Astrocyte of the hippocampus (primary cell): ENCODE measurements at places on chromosomes 13 and 19.

GRCh38 chr19:54389553-54389952 is 24.8 kb upstream of the LAIR1 start:
- DNase-seq, result no peak

GRCh38 chr13:112010714-112011113 is 56.2 kb upstream of the SOX1 start:
- DNase-seq, result no peak

DNA sequence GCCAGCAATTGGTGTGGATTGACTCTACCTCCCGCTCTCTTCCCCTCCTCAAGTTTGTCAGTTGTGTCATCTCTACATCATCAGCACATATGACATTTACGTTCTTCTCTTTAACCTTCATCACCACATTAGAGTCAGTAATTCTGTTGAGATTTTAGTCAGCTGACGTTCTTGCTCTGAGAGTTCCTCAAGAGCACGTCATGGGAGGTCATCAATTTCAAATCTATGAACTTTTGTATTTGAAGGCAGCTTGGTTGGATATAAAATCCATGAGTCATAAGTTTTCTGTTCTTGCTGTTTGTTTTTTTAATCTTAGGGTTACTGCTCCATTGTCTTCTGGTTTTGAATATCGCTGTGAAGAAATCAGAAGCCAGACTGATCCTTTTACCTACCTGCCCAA is 21.8 kb upstream of the ARGLU1 start:
- no peak for DNase-seq

DNA sequence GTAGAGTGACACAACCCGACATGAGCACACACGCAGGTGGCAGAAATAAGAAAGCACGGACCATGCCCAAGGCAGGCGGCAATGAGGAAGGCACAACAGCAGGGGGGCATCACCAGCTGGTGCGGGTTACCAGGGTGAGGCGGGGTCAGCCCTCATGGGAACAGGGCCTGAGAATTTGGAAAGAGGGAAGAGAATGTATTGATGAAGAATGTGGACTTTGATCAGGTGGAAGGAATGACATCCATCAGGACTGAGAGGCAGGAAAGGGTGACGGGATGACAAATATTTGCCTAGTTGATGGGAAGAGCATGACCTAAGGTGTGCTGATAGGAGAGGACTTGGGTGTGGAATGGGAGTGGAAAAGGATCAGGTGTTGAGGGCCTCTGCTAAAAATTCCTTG is 177.5 kb downstream of the ABCC4 start:
- no peak for DNase-seq

GRCh38 chr19:56223481-56223880 is 21.4 kb downstream of the ZSCAN5C start:
- no peak for DNase-seq

GRCh38 chr13:76148926-76149325 is 512.8 kb downstream of the LMO7 start:
- DNase-seq, result peak; percentile 82

GRCh38 chr19:10289167-10289835 is 451 bp upstream of the ICAM5 start:
- peak; percentile 34 for DNase-seq

DNA sequence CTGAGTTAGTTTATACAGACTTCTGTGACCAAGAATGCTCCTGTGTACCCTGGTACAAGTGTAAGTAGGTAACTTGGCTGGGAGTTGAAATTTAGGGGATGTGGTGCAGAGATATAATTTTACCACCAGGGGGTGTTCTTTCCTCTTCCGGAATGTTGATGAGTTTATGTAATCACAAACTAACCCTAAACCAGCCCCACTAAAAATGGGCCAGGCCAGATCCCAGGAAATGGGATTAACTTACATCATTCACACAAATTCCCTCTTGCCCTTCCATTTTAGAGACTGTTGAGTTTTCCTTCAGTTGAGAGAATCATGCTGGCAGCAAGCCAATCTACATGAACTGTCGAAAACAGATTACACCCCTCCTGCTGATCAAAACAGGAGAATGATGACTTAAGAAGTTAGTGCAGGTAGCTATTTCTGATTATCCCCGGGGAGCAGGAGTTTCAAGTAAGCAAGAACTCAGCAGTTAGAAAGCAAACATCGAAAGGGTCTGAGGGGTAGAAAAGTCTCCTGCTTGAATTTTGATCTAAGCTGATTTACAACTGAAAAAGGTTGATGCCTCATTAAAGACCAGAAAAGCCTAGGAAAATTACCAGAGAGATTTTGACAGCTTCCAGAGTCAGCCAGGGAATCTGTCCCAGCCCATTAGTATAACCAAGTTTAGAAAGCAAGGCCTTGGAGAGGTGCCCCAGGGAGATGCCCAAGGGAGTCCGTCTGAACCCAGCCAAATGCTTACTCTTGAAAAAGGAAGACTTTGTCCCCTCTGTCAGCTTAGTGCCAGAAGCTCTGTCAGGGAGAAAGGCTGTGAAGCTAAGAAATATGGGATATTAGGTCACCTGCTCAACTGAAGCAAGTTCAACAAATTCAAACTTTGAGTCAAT is 32.3 kb upstream of the MED4 start:
- DNase-seq, result peak; percentile 75

- no peak for DNase-seq
These were observed 9.0 kb upstream of the CEACAM5 start for GRCh38 chr19:41699231-41699967.

GRCh38 chr13:27374650-27375049 is 49.8 kb upstream of the GTF3A start:
- peak; percentile 90 for DNase-seq

GRCh38 chr13:40961214-40961613 is 57.9 kb downstream of the ELF1 start:
- no peak for DNase-seq

- DNase-seq, result no peak
These were observed 38.2 kb upstream of the ZNF492 start for GRCh38 chr19:22595918-22596341.

GRCh38 chr19:54299126-54299498 is 13.9 kb downstream of the LILRA5 start:
- DNase-seq, result no peak

GRCh38 chr13:26327940-26328725 is 74.2 kb downstream of the CDK8 start:
- DNase-seq, result peak; percentile 56

DNA sequence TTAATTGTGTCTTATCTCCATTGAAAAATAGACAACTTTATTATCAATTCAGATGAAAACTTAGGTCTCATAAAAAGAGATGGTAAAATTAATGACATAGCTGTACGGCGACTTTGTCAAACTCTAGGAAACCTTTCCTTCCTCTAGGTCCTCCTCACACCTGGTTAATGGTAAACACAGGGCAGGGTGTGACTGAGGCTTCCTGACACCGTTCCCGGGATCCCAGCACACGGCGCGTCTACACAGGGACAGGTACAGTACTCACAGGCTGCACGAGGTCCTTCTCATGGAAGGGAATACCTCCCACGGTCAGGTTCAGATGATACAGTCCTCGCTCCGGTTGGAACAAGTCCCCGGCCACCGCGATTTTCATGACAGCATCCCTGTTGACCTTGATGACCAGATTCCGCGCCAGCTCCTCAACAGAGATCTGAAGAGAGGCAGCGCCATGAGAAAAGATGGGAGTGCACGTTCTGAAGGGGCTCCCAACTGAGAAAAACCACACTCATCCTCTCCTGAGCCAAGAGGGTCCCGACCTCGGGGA is 35.5 kb downstream of the GAS6 start:
- DNase-seq, result no peak

GRCh38 chr19:16470911-16471811 is 609 bp downstream of the EPS15L1 start:
- peak; percentile 55 for DNase-seq

- no peak for DNase-seq
These were observed 26.0 kb downstream of the TM9SF2 start for GRCh38 chr13:99527301-99527700.

DNA sequence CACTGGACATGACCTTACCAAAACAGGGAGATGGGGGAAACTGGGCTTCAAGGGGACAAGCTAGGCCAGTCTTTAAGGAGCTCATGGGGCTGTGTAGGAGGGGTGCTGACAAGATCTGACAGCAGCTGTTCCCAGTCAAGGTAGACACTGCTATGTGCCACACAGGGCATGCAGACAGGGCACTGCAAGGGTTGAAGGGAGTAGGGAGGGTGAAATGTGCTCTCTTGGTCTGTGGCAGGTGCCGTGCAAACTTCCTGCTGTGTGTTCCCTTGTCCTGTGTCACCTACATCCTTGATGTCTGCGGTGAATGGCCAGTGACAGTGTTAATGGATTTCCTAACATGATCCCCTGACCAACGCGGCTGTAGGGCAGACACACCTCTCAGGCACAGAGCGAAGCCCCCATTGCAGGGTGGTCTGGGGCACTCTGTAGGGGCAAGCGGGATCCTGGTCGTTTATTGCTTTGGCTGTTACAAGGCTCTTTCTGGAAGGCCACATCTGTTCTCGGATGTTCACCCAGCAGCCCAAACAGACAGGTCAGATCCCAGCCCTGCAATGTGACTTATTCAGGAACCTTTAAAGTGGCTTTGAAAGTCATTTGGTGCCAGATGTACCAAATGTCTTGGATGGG is 199.5 kb upstream of the ZNF536 start:
- no peak for DNase-seq

DNA sequence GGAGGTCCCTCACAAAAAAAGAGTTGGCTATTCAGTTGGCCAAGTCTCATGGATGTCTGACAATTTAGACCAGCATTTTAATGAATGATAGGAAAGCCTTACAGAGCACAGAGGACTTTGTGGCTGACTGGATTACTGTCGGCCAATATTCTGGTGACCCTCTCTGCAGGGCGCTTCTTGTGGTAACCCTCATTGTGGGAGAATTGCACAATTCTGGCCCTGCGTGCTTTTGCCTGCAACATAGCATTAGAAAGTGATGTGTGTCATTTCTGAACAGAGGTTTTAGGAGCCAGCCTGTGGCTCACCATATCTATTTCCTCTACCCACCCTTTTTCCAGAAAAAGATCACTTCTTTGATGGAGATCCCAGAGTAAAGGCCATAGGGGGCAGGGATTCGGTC is 71.4 kb downstream of the EFNB2 start:
- DNase-seq, result peak; percentile 63

- DNase-seq, result no peak
These were observed 393.6 kb downstream of the LMO7 start for GRCh38 chr13:76029706-76030105.

- no peak for DNase-seq
These were observed 865 bp downstream of the ZNF382 start for GRCh38 chr19:36605877-36606478.

- peak; percentile 99 for DNase-seq
These were observed 12.8 kb upstream of the ZNF682 start for GRCh38 chr19:20051841-20052768.

DNA sequence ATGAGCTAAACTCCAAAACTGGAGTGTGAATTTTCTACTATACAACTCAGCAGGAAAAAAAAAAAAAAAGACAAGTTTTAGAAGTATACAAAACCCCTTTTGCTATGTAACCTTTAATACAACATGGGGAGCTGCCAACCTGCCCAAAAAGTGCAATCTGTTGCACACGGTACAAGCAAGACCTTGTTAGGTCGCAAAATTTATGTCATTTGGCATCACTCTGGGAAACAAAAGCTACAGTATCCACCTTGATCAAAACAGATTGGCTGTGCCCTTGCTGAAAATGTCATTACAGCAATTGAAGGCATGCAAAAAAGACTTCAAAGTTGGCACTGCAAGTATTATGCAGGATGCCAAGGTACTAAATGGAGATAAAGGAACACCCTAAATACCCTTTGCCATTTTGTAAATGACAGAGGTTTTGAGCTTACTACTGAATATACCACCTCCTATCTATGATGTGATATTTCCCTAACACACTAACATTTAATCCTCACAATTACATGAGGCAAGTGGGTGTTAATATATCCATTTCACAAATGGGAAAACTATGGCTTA is 150.1 kb downstream of the TBC1D4 start:
- DNase-seq, result no peak

DNA sequence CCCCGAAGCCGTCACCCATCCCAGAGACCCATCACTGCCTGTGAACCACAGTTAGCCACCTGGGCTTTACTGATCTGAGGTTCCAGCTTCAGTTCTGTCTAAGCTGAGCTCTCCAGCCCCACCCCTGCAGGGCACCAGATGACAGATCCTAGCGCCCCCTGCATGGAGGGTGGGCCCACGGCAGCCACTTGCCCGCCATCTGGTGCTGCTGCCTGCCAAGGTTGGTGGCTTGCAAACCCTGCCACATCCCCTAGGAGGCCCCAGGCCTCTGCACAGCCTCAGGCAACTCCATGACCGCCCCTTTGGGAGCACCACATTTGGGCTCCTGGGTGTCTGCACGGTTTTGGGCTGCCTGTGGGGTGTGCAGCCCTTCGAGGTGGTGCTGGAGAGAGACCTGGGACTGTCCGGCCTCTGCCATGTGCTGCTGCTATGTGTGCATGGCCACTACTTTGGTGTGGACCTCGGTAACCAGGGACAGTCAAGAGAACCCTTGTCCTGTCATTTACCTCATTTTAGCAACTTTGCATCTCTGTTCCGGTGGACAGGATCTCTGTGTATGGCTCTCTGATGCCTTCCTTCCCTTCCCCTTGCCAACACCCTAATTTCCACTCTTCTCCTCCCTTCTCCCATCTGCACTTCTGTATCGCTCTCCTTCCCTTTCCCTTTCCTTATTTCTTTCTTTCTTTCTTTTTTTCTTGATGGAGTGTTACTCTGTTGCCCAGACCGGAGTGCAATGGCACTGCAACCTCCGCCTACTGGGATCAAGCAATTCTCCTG is 17.4 kb upstream of the SDHAF1 start:
- no peak for DNase-seq

GRCh38 chr13:36298535-36299068 is 988 bp upstream of the CCDC169 start:
- DNase-seq, result peak; percentile 84

- peak; percentile 91 for DNase-seq
These were observed 46.5 kb downstream of the LYL1 start for GRCh38 chr19:13056052-13056660.

- DNase-seq, result no peak
These were observed 9.6 kb downstream of the C19orf25 start for GRCh38 chr19:1469255-1470054.

DNA sequence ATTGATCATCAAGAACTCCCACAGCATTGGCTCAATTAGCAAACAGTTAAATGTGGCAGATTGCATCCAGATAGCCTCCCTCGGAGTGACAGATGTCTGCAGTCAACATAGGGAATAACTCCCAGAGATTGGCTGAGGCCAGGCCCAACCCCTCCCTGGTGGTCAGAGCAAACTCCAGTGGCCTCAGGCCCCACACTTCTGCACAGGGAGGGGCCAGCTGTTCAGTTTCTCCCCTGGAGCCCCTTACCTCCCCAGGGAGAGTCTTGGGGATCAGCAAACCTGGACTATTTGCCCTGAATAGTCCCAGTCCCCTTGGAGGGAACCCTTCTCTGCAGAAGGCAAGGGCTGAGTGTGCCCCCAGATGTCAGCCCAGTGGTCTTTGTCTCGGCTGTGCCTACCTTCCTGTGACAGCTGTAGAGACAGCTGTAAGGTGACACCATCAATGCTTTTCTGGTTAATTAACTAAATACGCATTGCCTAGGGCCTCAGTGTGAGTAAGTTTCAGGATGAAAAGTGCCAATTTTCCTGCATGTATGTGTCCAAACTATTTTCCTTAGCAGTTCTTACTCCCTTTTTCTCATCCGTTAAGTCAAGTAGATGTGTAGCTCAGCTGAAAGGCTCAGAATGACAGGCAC is 102.7 kb upstream of the UQCRFS1 start:
- DNase-seq, result no peak
